Immature natural killer cell (primary cell): ENCODE measurements at places on chromosomes 5 and 9.

- DNase-seq = no peak
Observed at GRCh38 chr9:85268131-85268530, 473.6 kb downstream of the AGTPBP1 start.

GRCh38 chr5:125149110-125149509 lies 402.7 kb upstream of the ZNF608 start:
- DNase-seq = no peak

GRCh38 chr9:23754551-23754950 lies 71.5 kb downstream of the ELAVL2 start:
- DNase-seq = no peak

DNA sequence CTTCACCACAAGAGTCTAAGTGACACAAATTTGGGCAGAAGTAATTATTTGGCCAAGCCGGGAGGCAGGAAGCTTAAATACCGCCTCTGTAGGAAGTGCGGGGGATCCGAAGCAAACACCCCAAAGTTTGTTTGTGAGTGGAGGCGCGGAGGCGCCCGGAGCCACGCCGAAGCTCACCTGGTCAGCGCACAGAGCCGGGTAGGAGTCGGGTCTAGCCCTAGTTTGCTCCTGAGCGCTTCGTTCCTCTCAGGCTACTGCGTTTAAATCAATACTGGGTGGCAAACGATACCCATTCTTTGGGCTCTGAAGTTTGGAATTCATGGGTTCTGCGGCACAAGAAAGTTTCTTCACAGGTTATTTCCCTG lies 855 bp downstream of the MCC start:
- DNase-seq = no peak

GRCh38 chr5:1765880-1766235 lies 33.8 kb downstream of the MRPL36 start:
- DNase-seq = no peak

DNA sequence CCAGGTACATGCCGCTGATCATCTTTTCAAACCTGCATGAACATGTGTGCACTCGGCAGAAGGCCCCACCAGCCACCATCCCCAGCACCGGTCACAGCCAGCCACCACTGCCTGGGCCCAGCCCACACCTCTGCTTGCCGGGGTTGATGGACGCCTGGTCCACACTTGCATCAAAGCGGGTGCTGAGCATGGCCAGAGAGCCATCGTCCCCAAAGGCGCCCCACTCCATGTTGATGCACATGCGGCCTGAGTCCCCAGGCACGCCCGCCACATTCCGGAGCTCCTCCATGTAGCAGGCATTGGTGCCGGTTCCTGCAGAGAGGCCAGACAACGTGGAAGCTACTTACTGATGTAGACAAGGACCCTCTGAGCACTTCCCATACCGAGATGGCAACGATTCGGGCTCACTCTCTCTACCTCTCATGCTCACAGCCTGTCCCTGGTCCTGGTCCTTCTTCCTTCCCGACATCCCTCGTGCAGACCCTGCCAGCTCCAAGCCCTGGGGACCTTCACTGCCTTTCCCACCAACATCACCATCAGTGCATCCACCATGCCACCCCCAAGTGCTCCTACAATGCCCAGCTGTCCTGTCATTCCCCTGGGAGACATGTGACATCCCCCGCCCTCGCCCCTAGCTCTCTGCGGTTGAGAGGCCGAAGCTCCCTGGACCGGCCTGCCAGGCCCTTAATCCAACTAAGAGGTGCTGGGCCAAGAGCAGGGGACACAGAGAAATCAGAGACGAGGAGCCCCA lies 17.2 kb downstream of the HK3 start:
- DNase-seq = no peak

GRCh38 chr9:14346811-14347405 lies 33.0 kb upstream of the NFIB start:
- DNase-seq = no peak

DNA sequence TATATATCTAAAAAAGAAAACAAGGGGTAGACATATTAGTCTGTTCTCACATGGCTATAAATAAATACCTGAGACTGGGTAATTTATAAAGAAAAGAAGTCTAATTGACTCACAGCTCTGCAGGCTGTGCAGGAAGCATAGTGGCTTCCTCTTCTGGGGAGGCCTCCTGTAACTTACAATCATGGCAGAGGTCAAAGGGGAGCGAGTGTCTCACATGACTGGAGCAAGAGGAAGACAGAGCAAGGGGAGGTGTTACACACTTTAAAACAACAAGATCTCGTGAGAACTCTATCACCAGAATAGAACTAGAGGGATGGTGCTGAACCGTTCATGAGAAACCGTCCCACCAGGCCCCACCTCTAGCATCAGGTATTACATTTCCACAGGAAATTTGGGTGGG lies 616.8 kb downstream of the TLE4 start:
- no peak for DNase-seq

DNA sequence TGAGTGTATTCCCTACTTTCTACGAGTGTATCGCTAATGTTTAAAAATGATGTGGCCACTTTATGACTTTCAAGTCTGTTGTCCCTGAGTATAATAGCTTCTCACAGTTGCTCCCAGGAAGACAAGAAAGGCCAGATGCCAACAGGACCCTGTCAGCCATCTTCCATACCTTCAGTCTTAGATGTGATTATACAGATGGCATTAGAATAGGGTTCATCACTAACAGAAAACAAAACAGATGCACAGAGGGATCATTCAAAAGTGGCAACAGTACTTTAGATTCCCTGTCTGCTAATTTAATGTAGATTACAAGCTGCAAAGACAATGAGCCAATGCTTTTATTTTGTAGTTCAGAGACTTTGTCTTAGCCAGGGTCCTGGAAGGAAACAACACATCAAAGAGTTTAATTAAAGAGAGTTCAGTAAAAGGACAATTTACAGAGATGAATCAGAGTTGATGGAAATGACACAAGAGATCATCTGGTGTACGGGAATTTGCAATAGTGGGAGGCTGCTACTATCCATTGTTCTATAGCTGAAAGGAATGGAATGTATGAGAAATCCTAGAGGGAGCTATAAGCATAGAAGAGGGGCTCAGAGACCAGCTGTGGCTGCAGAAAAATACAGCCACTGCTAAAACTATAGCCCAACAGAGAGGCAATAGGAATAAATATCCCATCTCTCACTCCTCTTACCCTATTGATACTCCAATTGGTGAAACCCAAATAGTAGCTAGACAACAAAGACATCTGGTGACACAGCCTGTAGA lies 393.7 kb upstream of the SMC2 start:
- no peak for DNase-seq

- DNase-seq = peak; percentile 13
Observed at GRCh38 chr9:706606-707459, 134.7 kb upstream of the DMRT1 start.

DNA sequence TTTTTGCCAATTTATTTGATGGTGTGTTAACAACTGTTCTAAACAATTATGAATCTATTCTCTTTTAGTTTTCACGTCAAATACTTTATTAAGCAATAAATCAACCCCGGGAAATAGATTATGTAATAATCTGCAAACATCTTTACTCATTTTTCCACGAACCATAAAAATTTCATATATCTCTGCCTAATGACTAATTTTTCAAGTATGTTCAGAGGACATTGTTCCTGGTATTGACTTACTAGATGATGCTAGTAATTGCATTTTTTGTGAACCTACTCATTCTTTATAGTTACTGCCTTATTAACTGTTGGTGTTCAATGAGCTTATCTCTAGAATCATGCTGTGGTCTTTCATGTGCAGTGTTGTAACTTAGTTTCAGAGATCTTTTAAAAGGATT lies 41.0 kb upstream of the FBN2 start:
- DNase-seq = no peak

DNA sequence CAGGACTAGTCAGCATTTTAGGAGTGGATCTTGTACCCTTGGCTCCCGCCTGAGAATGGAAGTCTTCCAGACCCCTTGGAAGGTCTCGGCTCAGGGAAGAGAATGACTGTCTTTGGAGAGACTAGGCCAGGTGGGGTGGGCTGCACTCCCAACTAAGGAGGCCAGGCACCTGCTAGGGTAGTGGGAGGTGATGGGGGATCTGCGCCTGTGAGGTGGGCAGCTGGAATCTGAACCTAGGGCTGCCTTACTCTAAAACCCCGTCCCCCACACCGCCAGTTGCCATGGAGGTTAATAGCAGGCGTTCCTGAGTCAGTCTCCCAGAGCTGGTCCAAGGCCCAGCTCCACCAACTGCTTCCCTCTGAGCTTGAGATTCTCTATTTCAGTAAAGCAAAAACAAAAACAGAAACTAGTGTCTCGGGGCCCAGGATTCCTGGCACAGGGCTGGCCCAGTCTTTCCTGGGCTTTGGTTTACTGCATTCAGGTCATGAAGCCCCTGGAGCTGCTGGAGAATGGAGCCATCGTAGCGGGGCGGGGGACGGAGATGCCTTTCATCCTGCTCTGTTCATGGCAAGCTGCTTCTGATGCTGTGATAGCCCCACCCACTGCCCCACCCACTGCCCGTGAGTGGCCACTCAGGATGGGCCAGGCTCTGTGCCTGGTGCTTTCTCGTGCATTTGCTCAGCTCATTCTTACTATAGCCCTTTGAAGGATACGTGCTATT lies 57.5 kb downstream of the DAB2IP start:
- no peak for DNase-seq

- DNase-seq = no peak
Observed at GRCh38 chr5:44795496-44795895, 13.3 kb upstream of the MRPS30 start.

GRCh38 chr9:88372103-88372654 lies 16.1 kb upstream of the SPIN1 start:
- no peak for DNase-seq
